ENCODE measurements at places on chromosomes 4 and X.

DNA sequence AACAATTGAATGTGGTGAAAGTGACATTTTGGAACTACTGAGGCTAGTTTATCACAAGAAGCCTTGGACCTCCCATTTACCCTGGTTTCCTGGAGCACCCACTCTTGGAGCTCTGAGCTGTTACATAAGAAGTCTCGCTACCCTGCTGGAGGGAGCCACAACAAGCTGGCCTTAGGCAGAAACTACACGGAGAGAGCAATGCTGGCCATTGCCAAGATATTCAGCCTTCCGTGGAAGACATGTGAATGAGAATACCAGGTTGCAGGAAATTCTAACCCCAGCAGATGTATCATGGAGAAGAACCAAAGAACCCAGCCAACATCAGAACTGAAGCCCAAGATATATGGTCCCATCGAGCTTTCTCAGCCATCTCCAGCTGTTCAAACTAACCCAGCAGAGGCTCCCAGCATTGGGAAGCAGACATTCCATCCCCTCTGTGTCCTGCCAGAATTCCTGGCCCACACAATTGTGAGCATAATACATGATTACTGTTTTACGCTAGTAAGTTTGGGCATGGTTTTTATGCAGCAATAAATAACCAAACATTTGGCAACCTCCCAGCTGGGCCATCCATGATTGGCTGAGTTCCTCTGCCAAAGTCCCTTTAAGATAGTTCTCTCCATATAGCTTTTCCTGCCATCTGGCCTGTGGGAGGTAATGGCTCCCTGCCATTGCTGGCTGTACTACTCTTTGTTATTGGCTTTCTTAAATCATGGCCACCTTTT, 17.9 kb upstream of the PDE5A start:
- DNase-seq = no peak

DNA sequence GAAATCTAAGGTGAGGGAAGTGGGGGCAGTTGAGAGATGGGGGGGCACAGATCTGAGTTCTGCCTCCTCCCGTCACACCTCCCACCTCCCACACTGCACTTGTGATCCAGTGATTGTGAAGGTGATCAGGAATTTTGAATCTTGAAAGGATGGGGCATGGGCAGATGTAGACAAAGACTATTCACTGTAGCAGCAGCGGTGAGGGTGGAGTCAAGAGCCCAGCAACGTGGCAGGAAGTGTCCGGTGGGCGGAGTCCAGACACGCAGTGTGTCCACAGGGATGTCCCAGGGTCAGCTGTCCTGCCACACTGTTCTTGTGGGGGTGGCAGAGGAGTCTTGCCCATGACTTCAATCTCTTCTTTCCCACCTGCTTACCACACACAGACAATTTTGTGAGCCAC, 330.5 kb upstream of the GALNT7 start:
- no peak for DNase-seq

DNA sequence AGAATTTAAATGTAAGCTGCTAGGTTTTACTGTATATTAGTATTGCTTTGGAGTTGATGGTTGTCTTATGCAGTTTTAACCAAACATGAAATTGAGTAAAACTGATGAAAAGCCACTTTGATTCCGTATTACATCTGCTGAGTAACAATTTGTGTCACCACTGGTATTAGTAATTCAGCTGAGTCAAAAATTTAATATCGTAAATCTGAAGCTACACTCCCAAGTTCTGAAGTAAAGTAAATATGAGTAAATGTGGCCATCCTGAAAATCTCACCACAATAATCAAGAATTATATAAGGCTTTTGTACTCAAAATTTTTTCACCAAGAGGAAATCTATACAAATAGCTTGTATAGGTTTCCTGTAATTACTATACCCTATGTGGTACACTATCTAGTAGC, 142.3 kb downstream of the STPG2 start:
- DNase-seq = no peak

DNA sequence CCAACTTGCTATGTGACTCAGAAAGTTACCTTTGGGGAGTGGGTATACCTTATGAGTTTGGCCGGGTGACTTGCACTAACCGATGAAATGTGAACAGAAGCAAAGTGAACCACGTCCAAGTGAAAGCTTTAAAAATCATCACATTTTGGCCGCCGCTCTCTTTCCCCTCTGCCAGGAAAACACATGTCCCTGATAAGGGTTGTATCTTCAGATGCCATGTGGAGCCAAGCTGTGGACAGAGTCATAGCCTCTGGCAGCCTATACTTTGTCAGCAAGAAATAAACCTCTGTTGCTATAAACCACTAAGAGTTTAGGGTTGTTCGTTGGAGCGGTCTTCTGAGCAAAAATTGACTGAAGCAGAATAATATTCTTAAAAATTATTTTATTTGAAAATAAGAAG, 92.3 kb downstream of the PRDM5 start:
- DNase-seq = no peak

DNA sequence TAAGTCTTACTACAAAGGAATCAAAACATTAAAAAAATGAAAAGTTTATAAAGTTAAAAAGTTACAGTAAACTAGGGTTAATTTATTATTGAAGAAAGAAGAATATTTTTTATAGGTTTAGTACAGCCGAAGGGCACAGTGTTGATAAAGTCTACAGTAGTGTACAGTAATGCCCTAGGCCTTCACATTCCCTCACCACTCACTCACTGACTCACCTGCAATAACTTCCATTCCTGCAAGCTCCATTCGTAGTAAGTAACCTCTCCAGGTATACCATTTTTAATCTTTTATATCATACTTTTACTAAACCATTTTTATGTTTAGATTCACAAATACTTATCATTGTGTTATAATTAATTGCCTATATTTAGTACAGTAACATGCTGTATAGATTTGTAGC, 307.5 kb upstream of the FAM241A start:
- DNase-seq = no peak

- DNase-seq = no peak
These were observed 53.0 kb downstream of the CHST7 start for GRCh38 chrX:46626566-46626965.

GRCh38 chrX:21875013-21875412, 19.2 kb downstream of the YY2 start:
- no peak for DNase-seq

DNA sequence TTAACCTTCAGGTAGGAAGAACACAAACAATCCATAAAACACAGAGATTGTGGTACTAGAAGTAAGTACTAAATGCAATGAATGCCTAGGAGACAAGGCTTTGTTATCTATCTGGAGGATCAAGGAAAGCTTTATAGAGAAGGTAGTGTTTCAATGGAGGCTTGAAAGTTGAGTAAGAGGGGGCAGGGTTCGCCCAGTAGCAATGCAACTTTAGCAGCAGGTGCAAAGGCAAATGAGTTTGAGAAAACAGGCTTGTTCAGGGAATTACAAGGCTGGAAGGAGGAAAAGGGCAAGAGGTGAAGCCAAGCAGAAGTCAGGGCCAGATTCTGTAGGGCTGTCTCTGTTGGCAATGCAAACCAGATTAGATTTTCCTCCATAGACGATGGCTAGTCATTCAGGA, 35.5 kb upstream of the AMELX start:
- DNase-seq = no peak

GRCh38 chrX:120000490-120001246, 57.1 kb upstream of the NKAP start:
- DNase-seq = no peak

GRCh38 chrX:78315745-78316144, 11.7 kb downstream of the CYSLTR1 start:
- DNase-seq = no peak

DNA sequence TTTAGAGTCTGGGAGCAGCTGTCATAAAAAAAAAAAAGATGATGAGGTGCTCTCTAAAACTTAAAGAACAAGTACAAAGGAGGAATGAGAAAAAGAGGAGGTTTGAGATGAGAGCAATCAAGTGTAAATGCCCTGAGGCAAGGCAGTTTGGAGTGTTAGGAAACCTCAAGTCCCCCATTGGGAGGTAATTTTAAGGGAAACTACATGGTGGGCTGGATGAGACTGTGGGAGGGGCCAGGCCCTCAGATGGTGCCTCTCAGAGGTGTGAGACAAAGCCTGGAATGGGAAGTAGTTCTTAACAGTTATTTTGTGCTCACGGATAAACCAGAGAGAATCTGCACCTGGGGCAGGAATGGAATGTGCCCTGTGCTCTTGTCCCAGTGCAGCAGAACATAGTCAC, 1.9 kb upstream of the MAGEB3 start:
- no peak for DNase-seq

- DNase-seq = no peak
These were observed 325.2 kb downstream of the LDB2 start for GRCh38 chr4:16573206-16573605.

DNA sequence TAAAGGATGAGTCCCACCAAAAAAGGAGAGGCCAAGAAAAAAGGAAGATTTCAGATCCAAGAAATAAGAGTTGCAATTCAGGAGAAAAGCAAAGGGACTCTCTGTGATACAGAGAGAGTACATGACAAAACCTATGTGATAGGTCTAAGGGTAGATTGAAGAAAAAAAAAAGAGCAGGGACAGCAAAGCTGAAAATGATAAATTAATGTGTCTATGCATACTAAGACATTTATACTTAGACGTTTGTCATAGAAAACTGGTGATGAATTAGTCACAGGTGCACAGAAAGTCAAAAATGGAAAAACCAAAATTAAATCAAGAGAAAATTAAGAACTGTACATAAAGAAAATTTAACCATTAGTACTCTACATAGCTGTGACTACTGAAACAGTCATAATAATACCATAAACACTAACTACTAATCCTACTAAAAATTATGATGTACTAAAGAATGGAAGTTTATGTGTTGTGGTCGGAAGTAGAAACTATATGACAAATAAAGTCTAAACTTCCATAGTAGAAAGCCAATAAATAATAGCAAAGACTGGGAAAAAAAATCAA, 9.9 kb downstream of the CENPC start:
- no peak for DNase-seq

DNA sequence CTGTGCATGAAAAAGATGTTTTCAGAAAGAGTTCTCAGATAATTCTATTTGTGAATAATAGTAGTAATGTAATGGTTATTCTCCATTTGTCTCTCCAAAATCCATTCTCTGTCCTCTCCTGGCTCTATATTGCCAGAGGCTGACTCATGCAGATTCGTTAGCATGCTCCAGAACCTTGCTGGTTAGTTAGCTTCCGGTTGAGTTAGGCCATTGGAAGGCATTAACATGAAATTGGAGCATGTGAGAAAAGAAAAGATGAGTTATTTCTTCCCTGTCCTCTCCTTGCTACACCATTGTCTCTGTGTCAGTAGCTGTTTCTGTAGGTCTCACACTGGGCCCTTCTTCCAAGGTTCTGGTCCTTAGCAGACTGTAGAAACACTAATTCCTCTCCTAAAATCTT, 23.5 kb upstream of the PRDM8 start:
- no peak for DNase-seq

DNA sequence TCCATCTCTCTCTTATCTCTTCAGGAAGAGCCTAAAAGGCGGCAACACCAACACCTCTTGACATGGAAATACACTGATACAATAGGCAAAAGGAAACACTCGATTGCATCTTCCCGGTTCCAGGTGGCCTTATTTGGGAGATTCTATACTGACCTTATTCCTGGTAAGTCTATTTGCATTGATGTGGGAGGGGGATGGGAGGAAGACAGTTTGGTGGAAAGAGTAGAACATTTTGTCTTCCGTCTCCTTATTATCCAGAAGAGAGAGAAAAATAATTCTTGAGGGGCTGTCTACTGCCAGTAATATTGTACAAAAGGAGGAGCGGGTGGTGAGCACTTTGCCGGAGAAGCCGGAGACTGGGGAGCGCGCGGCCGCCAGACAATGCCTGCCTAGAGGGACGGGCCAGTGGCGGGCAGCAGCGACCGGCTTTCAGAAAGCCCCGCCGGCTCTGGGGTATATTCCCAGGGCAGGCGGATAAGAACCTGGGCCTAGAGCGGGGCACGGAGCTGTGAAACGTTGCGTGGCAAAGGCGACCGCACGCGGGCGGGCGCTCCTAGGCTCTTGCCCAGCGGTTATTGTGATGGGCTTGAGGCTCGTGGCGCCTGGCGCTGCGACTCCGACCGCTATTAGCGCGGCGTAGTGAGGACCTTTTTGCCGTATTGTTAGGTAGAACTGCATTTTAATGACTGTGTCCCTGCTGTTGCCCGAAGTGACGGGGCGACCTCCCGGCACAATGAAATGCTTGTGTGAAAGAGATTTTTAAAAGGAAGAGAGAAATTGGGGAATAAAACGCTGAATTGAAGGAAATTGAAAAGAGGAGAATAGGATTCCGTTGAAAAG, 518 bp downstream of the PRDM8 start:
- no peak for DNase-seq
